ENCODE measurements at places on chromosomes 7 and 10. TPM values are rescaled to one million over a fixed set of nuclear protein-coding genes. Genes with fewer than 3 reads are reported as not detected.

PNLIPRP3 gene
- not detected for total RNA-seq

EBLN1 gene
- total RNA-seq = not detected

FAM237B gene
- not detected for total RNA-seq

LIPK gene
- total RNA-seq = not detected

NME8 gene
- not detected for total RNA-seq

OR6V1 gene
- not detected for total RNA-seq

ABCF2 gene
- 33.6 TPM for total RNA-seq

GFRA1 gene
- not detected for total RNA-seq

ADK gene
- 53.3 TPM for total RNA-seq

COL17A1 gene
- total RNA-seq = not detected

AOAH gene
- 6.0 TPM for total RNA-seq

SLC16A9 gene
- 0.07 TPM for total RNA-seq

CLRN3 gene
- not detected for total RNA-seq

PSMA2 gene
- total RNA-seq = 189 TPM

CACUL1 gene
- 22.5 TPM for total RNA-seq

HMX3 gene
- 0.20 TPM for total RNA-seq

BHLHA15 gene
- total RNA-seq = not detected

PRPS1L1 gene
- not detected for total RNA-seq

GPR26 gene
- not detected for total RNA-seq

PAX4 gene
- total RNA-seq = not detected

PIK3AP1 gene
- 9.1 TPM for total RNA-seq

GRB10 gene
- 6.6 TPM for total RNA-seq

HABP2 gene
- not detected for total RNA-seq

HOXA6 gene
- 0.31 TPM for total RNA-seq

FKBP6 gene
- not detected for total RNA-seq

WEE2 gene
- total RNA-seq = not detected

NKX2-3 gene
- total RNA-seq = not detected

GPR15LG gene
- total RNA-seq = not detected

ZNF138 gene
- total RNA-seq = 11.1 TPM

PDK4 gene
- not detected for total RNA-seq

ZNF786 gene
- total RNA-seq = 4.3 TPM

OR6B1 gene
- total RNA-seq = not detected

NKX1-2 gene
- not detected for total RNA-seq

NEUROD6 gene
- not detected for total RNA-seq

ST7 gene
- 5.8 TPM for total RNA-seq

Data from activated naive CD4-positive, alpha-beta T cell treated with anti-CD3 and anti-CD28 coated beads, Interleukin-2, amount 50 U/mL, for 72 hours (primary cell).